ENCODE measurements at places on chromosomes 13 and 19.

DNA sequence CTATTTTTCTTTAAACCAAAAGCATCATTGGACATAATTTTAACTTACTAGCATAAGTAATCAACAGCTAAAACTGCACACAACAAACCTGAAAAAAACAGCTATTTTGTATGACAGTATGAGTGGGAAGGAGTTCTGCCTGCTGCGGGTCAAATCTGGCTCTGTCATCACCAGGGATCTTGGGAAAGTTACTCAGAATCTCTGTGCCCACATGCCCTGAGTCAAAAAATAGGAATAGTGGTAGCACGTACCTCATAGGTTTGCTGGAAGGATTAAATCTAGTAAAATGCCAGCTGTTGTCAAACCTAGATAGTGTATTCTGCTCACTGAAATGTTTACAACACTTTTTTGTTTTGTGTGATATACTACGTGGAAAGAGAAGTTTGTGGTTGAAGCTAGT, 1.1 kb downstream of the CLN5 start:
- no peak for DNase-seq

- no peak for DNase-seq
Observed at GRCh38 chr13:108586826-108587225, 42.6 kb upstream of the MYO16 start.

DNA sequence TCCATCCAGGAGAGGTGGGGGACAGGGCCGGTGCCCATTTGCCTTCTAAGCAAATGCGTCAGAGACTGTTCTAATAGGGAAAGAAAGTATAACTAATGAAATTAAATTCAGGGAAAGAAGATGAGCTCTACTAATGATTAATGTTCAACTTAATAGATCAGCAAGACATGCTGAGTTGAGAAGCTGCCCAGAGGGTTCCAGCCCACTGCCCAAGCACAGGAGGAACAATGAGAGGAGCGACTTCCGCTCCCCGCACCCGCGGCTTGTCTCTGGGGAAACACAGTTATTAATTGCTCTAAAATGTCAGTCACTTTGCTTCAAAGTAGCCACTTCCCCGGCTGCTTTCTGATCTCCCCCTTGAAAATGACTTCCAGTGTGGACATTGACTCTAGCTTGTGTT, 331.3 kb downstream of the UQCRFS1 start:
- DNase-seq: no peak

DNA sequence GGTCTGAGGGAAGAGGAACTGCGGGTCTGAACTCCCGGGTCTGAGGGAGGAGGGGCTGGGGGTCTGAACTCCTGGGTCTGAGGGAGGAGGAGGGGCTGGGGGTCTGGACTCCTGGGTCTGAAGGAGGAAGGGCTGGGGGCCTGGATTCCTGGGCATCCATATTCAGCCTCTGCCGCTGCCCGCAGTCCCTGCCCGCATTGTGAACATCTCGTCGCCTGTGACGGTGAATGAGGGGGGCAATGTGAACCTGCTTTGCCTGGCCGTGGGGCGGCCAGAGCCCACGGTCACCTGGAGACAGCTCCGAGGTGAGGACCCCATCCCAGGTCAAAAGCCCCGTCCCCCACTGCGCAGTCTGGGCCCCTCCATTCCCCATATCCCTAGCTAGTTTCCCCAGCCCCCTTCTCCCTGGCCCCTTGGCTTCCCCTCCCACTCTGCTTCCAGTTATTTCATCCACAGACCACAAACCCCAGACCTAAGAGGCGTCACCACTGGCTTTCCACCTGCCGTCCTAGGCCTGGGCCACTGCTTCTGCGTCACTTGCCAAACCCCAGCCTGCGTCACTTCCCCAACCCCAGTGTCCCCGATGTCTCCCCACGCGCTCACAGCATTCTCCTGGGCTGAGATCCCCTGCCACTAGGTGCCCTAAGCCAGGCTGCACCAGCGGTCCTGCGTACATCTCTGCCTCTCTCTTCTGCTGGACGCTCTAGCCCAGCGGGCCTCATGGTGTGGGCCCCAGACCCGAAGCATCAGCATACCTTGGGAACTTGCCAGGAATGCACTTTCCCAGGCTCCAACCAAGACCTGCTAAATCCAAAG, 13.9 kb downstream of the IGLON5 start:
- no peak for DNase-seq

DNA sequence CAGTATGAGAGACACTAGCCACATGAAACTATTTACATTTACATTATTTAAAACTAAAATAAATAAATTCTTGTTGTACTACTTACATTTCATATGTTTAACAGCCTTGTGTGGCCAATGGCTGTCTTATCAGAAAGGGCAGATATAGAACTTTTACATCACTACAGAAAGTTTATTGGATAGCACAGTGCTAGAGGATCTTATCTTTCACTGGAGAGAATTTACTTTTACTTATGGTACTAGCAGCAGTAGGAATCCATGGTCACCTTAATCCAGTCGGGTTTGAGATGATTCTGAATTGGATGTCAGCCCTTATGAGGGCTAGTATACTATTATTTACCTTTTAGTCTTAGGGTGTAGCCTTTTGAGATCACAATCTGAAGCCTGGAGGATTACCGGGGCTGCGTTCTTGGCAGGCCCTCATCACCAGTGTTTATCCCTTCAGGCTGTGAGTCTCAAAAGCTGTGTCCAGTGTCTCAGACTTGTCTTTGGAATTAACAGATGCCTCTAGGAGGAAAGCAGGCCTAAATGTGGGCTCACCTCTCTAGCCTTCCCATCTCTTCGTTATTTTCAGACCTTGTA, 21.7 kb downstream of the IFT88 start:
- DNase-seq: no peak

- peak; percentile 17 for DNase-seq
Observed at GRCh38 chr13:58855283-58855682, 1223.7 kb downstream of the PCDH17 start.

DNA sequence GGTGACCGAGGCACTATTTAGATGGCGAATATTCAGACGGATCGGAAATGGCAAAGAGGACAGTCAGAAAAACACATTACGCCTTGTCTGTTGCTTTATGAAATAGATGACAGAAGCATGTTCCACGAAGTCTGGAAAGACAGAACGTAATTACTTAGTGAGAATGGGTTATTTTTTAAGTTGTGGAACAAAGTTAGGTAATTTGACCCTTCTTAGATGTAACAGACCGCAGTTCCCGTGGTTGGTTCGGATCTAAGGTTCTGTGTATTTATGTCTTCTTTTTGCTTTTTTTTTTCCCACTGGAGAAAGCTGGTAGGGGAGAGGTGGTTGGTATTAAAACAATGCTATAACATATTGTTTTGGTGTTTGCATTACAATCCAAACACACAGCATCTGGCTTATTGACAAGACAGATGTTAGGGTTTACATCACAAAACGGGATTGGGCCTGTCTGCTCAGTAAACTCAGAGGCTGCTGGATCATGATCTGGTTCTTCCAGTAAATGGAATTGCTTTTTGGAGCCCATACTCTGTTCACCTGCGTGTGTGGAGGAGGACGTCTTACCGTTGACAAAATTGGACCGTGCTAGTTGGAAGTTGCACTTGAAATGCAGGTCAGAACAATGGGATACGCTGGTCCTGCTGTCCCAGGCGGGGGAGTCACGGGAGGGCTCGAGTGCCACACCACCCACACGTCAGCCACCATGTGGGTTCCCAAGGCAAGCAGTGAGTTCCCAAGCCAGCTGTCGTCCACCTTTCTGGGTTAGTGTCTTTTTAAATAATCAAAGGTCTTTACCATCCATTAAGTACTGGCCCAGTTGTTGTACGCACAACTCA, 13.8 kb downstream of the ATP11A start:
- DNase-seq: no peak

DNA sequence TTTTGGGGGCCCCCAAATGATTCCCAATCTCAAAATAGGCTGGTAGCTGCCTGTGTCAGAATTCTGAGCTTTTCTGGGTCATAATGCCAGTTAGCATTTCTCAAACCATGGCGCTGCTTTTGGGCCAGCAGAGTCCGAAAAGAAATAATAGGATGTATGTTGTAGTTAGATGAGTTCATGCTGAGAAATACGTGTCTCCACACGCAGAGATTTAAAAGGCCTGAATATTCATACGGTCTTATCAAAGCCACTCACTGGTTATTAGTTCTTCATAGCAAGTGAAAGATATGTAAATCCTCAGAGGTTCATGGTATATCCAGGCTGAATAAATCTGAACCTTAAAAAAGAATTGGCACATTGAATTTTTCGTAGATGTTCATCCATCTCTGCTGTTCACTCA, 124.5 kb downstream of the SHISA2 start:
- no peak for DNase-seq

DNA sequence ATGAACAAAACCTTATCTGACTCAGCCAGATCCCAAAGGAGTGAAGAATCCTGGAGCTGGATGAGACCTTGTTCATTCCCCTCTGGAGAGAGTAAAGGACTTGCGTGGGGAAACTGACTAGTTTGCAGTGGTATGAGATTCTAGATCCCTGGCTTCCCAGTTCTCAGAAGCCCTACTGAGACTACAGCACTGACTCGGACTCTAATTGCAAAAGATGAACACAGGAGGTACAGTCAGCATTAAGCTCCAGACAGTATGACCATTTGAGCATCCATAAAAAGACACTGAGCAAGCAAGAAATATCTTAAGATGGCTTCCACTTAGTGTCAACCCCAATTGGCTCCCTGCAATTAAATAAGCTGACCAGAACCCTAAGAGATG, 6.8 kb downstream of the ZC3H4 start:
- DNase-seq: no peak

- DNase-seq: no peak
Observed at GRCh38 chr19:51664997-51665396, 18.4 kb upstream of the SIGLEC14 start.

DNA sequence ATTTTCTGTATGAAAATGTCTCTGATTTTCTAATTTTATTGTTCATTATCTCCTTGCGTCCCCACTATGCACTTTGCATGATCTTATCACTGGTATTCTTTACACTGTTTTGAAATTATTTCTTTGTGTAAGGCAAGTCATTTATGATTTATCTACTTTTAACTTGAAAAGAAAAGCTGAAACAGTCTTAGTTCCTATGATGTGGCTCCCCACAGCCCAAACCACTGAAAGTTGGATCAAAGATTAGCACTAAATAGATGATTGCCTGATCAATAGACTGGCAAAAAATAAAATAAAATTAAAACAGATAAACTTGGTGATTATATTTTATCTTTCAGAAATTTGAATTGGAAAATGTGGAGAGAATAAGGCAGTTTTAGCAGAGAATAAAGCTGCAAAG, 1101.9 kb downstream of the PCDH9 start:
- no peak for DNase-seq

DNA sequence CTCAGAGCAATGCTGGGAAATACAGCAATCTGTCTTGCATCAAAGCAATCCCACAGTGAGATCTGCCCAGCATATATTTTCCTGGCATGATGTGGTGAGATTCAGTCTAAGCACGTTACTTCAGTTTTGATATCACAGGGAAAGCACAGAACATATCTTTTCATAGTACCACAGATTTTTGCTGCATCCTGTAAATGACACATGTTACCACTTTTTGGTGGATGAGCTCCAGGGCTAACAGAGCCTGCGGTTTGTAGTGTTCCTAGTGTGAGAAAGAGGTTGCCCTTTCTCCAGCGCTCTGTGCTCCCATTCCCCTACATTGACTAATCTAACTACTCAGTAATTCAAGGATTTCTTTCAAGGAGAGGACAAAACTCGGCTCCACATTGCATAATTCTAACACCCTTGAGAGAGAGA, 409.0 kb downstream of the GPC6 start:
- no peak for DNase-seq

DNA sequence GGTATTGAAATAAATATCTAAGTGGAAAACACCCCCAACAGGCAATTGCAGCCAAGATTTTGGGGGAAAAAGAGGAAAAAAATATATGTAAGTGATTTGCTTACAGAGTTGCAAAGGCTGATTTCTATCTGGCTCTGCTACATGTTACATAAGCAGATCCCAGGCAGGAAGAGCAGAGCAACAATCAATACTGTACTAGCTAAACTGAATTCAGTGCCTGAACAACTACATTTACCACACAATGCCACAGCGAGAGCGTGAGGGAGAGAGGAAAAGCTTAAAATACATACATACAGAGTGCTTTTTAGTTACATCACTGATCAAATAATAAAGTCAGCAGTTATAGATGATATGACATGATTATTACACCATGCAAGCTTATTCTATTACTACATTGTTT, 665.6 kb upstream of the ARGLU1 start:
- DNase-seq: no peak

DNA sequence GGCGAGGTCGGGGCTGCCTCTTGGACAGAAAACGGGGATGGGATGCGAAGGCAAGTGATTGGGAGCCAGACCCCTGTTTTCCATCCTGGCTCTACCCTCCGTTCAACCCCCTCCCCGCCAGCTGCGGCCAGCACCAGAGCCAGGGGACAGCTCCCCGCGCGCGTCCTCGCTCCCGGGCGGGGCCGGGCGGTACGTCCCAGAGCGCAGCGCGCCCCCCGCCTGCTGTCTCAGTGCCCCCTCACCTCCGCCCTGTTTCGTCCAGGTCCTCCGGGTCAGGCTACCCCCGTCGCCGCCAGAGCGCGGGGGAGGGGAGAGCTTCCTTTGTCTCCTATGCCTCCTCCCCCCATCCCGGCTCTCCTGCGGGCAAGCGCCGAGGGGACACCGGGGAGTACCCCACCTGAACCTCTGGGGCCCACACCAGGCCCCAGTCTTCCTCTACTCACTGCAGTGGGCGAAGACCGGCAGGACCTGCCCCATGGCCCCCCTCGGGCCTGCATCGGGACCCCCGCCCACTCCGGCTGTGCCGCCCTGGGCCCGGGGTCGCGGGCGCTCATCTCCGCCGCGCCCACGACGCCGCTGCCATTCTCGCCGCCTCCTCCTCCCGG, 396 bp downstream of the RTN2 start:
- no peak for DNase-seq

- peak; percentile 40 for DNase-seq
Observed at GRCh38 chr13:33931397-33932311, 113.7 kb downstream of the RFC3 start.

- DNase-seq: no peak
Observed at GRCh38 chr13:44855860-44856259, 133.4 kb downstream of the NUFIP1 start.

DNA sequence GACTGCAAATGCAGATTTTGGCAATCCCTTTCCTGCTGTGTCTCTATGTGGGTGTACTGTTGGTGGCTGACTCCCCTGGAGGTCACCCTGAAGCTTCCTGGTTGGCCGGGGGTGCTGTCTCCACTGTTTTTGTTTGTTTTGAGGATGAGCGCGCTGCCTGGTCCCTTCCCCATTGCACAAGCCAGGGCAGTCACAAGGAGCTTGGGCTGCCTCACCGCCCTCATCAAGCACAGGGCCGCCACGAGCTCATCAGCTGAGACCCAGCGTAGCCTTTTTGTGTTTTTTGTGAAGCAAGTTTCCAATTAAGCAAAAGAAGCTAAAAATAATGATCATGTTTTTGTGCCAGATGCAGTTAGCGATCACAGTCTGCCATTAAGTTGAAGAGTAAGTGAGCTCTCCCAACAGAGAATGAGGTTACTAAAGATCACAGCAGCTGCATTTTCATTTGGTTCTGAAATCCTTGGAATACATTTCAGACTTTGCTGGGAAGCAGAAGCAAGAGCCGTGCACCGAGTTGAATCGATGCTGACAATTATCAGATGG, 57.8 kb downstream of the GGACT start:
- no peak for DNase-seq

All from SJSA1 (cell line).